RPMI7951 (cell line): ENCODE measurements at places on chromosomes 2 and 18.

DNA sequence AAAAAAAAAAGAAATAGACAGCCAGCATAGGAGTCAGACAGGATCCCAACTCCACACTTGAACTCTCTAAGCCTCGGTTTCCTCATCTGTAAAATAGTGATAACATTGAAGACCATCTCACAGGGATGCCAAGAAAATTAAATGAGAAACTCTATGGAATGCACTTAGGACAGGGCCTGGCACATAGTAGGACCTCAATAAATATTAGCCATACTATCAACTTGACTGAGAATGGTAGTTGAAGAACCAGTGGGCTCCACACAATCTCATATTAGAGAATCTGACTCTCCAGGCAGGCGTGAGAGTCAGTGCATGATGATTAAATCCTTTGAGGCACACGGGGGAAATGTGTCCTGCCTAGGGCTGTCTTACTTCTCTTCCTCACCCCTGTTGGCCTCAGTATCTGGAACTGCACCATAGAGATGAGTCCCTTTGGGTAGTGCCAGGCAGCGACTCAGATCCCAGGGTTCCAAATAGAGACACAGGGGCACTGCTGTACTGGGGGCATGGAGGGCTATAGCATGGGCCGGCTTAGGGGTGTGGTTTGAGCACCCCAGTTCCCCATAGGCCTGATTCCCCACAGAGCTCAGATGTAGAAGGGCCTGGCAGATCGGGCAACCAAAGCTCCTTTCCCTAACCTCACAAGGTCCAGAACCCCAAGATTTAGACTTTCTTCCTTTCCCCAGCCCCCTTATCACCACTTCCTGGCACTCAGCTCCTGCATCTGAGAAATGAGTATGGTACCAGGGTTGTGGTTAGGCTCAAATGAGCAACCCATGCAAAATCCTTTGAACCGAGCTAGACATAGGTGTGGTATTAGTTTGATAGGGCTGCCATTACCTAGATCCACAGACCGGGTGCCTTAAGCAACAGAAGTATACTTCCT lies 51.3 kb upstream of the CAB39 start:
- DNase-seq, result no peak

GRCh38 chr2:118774458-118775133 lies 72.9 kb downstream of the EN1 start:
- peak; percentile 15 for DNase-seq

GRCh38 chr2:104873689-104874054 lies 19.8 kb downstream of the POU3F3 start:
- no peak for DNase-seq

GRCh38 chr2:905833-906140 lies 44.9 kb upstream of the SNTG2 start:
- DNase-seq, result no peak

DNA sequence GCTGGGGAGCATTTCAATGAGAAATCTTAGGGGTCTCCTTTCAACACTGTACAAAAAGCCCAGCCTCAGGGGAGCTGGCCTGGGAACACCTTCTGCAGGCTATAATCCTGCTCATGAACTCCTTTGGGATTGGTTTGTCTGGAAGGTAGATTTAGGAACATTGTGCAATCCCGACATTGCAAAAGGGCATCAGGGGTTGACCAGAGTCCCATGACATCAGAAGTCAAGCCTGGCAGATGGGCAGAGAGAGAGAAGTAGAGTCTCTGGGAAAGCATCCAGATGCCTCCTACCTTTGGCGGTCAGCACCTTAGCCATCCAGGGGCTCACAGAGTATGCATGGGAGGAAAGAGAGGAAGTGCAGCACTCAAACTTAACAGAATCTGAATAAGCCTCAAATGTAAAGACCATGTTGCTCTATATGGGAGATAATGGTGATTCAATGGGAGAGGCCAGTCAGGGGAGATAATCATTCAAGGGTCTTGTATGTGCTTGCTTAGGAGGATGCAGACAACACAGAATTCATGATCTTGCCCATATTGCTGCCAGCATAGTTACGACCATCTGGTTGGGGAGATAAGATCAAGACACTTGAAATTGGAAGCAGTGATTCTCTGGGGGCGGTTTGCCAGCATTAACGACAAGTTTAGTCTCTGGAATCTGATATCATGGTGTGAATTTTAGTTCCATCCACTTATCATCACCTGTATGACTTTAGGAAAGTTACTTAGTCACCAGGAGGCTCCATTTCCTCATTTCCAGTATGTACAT lies 58.3 kb upstream of the UPP2 start:
- no peak for DNase-seq

DNA sequence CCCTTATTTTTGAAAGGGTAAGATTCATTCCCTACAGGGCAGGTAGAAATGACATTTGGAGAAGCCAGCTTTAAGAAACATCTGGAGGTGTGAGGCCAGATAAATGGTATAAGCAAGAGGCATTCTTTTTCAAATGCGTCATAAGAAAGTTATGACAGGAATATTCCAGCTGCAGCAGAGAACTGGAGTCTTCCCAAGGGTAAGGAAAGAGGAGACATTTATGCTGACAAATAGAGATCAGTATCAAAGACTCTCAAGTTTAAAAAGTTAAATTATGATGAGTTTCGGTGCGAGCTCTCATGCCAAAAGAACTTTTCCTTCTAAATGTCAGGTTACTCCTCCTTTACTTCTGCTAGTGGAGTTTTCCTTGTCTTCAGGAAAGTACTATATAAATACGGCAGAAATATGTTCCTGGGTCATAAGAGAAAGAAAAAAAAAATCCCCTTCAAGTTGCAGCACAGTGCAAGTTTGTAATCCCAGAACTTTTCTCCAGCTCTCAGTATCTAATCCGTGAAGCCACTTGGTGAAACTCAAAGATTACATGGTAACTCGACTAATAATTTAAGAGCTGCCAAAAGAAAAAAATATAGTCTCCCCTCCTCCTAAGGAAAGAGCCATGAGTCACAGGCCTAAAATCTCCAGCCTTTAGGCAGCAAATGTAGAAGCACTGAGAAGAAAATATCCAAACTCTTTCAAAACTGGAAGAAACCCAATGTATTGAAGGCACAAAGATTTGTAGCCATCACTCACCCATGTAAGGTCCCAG lies 428.1 kb downstream of the MEIS1 start:
- DNase-seq, result peak; percentile 76

- DNase-seq, result peak; percentile 55
These were observed 54.5 kb downstream of the SIGLEC15 start for GRCh38 chr18:45879681-45880655.

- peak; percentile 45 for DNase-seq
These were observed 359.9 kb downstream of the ARHGAP15 start for GRCh38 chr2:143489145-143489544.

GRCh38 chr2:126449677-126450076 lies 206.3 kb upstream of the GYPC start:
- DNase-seq, result no peak

DNA sequence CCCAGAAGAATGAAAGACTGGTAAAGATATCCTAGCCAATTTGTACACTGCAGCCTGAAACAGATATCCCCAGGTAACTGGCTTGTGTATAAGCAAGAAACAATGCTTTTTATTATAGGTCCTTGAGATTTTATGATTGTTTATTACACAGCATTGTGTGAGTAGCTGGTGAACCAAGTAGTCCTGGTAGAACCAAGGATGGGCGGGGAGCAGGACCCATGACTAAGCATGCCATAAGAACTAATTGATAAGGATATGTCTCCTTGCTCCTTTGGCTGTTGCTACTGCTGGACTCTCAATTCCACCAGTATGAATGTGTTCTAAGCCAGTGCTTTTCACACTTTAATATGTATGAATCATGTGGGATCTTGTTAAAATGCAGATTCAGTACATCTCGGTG lies 12.3 kb upstream of the ALMS1 start:
- DNase-seq, result no peak

DNA sequence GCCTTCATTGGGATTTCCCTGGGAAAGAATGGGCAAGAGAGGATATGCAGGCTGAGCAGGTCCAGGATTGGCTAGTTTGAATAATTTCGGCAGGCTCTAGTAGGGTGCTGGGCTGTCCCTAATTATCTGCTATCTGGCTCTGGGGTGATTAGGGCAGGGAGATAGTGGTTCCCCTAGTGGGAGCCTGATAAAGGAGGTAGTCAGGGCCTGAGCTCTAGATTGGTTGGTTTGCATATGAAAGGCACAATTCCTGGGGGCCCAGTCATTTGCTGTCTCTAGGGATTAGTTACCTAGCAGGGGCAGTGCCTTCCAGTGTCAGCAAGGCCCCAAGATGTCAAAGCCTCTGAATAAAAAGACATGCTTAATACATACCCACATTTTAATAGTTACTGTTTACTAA lies 690.1 kb upstream of the KLHL29 start:
- no peak for DNase-seq

DNA sequence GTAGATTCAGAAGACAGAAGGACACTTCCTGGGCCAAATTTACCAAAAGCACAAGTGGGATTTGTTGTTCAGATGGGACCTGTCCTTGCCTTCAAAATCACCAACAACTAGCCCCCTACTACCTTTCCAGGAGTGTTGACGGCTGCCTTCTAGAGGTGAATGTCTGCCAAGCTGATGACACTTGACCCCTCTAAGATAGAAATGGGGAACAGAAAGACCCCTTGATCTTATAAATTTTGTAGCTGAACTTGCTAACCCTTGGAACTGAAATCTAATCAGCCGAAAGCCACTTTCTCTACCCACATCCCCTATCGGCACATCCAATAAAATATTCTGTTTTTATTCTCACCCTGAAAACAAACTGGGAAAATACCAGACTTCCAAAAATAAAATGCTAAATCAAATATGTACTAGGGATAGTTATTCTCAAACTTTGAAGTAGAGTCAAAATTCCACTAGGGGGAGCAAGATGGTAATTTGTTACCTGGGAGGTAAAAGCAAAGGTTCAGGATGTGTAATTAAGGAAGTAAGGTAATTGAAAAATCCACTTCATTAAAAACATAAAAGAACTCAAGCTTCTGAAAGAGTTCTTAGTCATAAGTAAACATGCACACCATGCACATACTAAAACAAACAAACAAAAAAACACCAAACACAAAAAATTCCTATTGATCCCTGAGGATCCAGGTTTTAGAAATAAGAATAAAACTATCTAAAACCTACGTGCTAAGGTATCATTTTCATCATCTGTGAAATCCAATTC lies 119.2 kb downstream of the ANKRD44 start:
- DNase-seq, result peak; percentile 37

- DNase-seq, result peak; percentile 88
These were observed 108.9 kb downstream of the CD226 start for GRCh38 chr18:69838620-69839411.

GRCh38 chr2:202249521-202250253 lies 11.3 kb upstream of the SUMO1 start:
- peak; percentile 58 for DNase-seq

DNA sequence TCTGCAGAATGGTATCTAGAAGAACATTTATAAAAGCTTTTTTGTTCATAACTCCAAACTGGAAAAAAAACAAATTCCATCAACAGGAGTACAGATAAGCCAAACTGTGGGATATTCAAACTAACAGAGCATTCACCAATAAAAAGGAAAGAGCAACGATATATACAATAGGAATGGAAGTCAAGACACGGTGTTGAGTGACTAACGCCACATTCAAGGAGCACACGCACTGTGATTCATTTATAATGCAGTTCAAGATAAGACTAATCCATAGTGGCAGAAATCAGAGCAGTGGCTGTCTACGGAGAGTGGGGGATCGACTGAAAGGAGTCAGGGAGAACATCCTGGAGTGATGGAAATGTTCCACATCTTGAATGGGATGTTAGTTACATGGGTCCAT lies 70.7 kb downstream of the CABYR start:
- peak; percentile 24 for DNase-seq

GRCh38 chr18:48813321-48813720 lies 137.4 kb downstream of the SMAD7 start:
- no peak for DNase-seq

DNA sequence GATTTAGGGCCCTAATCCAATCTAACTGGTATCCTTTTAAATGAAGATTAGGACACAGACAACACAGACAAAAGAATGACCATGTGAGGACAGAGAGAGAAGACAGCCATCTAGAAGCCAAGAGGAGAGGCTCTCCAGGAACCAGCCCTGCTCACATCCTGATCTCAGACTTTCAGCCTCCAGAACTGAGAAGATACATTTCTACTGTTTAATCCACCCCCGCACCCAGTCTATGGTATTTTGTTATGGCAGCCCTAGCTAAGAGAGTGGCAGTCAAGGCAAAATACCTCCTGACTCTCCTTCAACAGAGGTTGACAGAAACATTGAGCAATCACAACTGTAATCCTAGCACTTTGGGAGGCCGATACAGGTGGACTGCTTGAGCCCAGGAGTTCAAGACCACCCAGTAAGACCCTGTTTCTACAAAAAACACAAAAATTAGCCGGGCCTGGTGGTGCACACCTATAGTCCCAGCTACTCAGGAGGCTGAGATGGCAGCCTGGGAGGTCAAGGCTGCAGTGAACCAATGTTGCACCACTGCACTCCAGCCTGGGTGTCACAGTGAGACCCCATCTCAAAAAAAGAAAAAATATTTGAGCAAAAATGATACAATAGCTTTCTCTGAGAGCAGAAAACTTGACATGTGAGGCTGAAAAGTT lies 34.7 kb downstream of the WDR33 start:
- DNase-seq, result no peak

GRCh38 chr2:192157776-192158175 lies 37.0 kb downstream of the TMEFF2 start:
- no peak for DNase-seq

GRCh38 chr2:126802316-126802715 lies 96.4 kb upstream of the TEX51 start:
- no peak for DNase-seq

- DNase-seq, result peak; percentile 50
These were observed 183.9 kb upstream of the KLHL14 start for GRCh38 chr18:32956591-32957315.

GRCh38 chr2:61439241-61440002 lies 31.5 kb downstream of the USP34 start:
- no peak for DNase-seq

DNA sequence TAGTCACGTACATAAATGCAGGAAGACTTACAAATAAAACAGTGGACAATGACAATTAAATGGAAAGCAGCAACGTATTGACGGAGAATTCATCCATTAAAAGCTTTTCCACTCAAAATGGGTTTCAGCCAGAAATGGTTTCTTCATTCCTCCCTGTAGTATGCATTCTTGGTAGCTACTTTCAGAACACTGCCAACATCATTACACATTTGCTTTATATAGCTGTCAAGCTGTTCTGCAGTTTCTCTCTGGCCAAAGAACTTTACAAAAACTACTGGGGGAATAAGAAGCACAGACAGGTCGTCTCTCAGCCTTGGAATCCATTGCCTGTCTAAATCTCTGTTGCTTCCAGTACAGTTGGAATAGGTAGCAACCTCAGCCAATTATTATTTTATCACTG lies 84.1 kb upstream of the NCKAP5 start:
- DNase-seq, result no peak

- no peak for DNase-seq
These were observed 6.4 kb downstream of the PDK1 start for GRCh38 chr2:172562298-172562697.

DNA sequence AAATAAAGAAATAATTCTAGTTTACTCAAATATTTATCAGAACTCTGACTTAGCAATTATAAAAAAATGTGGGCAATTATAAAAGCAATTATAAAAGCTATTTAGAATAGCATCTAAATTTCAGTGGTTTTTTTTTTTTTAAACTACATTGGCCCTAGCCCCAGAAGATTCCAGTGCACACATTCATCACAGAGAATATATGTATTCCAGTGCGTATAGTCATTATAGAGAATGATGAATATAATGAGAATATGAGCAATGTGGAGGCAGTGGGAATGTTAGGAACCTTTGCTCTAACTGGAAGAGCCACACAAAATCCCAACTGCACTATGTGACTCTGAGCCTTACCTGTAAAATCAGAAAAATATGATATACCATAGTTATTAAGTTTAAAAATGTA lies 10.5 kb downstream of the MAP3K2 start:
- no peak for DNase-seq

GRCh38 chr2:165544897-165545296 lies 75.4 kb downstream of the CSRNP3 start:
- DNase-seq, result no peak
